Ascending aorta (tissue), 2 donors: ENCODE measurements at places on chromosomes 16 and 17.

DNA sequence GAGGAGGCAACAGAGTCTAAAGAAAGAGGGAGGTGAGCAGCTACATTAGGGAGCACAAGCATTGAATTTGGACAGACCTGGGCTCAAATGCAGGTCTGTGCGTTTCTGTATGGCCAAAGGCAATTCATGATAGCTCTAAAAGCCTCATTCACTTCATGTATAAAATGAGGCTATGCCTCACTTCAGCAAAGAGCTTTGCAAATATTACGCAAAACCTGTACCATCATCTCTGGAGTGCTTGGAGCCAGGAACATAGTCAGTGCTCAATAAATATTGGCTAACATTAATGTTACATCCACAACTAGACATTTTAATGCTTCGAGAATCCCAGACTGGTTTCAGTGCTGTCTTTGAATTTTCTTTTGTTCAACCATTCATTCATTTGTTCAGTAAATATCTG is 254.7 kb upstream of the CDH11 start:
- no peak for DNase-seq

DNA sequence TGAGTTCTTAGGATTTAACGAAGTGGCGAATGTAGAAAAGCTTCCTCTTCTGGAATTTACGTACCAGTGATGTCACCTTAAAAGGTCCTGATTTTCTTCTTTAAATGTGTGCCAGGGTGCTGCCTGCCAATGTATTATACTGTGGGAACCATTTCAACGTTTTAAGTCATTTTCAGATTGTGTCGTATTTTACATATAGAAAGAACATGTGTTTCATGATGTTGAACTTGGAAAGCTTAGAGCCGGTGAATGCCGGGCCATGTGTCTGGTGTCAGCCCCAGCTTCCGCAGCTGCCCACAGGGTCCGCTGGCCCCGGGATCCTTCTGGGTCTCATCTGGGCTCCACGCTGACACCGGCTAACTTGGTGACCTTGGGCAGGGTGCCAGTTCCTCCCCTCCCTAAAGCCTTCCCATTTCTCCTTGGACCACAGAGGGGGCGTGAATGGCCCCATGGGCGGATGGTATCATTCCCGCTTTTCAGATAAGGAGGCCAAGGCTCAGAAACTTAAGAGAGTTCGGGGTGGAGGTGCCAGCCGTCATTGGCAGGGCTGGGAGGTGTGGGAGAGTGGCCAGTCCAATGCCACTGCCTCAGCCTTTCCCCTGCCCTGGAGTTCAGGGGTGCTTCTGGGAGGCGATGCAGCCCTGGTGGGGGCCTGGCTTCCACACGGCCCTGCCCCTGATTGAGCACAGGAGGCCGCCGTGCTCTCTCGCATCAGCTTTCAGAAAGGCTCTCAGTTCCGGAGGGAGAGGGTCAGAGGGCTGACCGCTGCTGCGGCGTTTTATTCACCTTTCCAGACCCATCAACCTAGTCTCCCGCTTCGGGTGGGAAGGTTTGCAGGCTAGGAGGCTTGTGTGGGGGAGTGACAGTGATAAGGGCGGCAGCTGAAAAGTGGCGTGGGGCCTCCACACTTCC is 68.8 kb upstream of the CIBAR2 start:
- no peak for DNase-seq

DNA sequence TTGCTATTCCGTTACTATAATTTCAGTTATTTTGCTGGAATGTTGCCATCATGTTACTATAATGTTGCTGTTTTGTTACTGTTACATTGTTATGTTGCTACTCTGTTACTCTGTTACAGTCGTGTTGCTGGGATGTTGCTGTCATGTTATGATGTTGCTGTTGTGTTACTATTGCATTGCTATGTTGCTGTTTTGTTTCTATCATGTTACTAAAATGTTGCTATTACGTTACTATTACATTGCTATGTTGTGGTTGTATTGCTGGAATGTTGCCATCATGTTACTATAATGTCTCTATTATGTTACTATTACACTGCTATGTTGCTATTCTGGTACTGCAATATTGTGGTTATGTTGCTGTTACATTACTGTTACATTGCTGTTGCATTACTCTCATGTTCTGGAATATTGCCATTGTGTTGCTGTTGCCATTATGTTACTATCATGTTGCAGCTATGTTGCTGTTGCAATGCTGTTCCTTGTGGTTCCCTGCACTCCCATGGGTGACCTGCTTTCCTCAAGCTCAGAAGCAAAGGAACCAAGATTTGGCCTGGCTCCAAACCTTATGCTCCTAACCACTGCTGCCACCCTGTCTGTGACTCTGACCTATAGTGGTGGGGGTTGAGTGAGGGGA is 64.4 kb downstream of the ABCC6 start:
- no peak for DNase-seq

DNA sequence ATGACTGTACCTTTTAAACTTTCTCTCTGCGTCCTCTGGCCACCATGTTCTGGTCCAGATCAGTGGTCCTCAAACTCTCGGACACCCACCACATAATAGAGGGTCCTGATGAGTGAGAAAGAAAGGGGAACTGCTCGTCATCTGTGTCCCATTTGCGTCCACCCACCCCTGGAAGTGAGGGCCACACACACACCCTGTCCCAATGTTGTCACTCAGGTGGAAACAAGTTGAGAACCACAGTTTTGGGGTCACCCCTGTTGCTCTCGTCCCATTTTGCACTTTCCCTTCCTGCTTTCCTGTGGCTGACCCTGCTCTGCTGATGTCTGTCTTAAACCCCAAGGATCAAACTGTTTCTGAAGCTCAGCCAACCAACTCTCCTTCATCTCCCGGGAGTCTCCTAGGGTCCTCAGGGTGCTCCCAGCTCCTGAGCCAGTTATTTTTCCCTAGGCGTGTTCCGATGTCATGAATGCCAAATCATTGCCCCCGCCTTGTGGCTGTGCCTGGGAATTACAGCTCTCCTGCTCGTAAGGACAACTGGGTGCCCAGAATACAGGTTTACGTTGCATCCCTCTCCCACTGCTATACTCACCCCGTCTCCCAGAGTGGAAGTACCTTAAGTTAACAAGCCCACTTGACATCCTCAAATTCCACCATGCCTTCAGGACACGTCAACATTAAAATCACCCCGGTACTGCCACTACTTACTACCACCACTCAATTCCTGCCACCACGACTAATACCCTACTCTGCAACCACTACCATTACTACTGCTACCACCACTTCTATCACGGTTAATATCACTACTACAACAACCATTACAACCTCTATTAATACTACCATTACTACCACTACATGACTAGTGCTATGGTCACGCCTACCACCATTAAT is 26.0 kb upstream of the HNF1B start:
- DNase-seq: no peak

DNA sequence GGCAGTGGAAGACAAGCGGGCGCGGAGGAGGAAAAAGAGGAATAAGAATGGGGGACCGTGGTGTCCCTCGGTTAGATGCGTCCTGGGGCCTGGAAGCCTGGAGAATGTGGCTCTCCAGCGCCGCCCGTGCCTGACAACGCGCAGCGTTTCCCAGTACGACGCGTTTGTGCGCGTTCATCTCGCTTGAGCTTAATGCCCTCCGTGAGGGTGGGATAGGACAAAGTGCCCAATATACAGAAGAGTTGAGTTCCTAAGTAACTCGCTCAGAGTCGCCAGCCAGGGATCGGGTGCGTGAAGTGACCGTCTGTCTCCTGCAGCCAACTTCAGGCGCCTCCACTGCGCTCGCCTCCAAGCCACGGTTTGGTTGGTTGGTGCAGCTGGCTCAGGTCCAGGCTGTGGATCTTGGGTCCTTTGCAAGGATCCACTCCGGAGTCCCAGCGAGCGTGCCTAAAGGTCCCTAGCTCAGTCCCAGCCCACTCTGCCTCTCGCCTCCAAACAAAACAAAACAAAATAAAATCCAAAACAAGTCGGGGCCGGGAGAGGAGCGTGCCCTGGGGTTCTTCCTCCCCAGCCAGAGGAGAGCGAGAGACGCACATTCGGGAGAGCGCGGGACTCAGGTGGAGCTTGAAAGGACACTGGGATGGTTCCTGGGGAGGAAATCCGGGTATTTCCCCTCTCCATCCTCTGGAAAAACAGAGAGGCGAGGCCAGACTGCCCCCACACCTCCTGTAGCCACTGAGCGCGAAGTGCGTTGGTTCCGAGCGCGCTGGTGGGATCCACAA is 974 bp downstream of the GALR2 start:
- DNase-seq: no peak

- DNase-seq: no peak
These were observed 2.7 kb upstream of the TANC2 start for GRCh38 chr17:62963296-62963695.

DNA sequence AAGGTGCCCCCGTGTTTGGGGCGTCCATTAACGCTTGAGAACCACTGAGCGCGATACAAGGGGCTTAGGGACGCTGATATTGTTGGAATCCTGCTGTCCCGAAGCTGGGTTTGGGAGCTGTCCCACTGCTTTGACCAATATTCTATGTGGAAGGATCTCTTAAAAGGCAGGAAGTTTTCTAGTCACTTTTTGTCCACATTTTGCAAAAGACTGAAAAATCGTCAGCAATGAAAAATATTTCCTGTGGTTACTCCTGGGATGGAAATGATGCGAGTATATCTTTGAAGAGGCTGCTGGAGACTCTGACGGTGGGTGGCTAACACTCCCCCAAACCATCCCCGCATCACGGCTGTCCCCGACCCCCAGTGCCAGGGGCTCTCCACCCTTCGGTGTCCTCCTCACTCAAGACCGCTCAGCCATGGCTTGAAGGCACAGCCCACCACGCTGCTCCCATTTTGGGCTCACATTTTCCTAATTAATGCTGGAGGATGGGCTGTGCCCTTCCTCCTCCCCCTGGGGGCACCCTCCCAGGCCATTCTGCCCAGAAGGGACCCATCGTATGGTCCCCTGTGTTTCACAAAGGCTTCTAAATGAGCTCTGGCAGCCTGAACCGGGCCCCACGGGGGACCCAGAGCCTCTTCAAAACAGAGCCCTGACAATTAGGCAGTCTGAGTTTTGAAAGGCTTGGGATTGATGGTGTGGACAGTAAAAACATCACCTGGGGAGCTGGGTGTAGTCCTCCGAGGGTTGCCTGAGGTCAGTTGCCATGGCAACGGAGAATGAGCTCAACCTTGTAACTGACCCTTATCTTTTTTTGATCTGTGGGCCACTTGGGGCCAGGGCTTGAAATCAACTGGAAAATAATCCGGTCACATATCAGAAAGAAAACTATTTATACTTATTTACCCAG is 158.6 kb downstream of the C16orf78 start:
- no peak for DNase-seq
